Mammary epithelial cell (primary cell): ENCODE measurements at places on chromosomes 1 and 21. TPM values are rescaled to one million over a fixed set of nuclear protein-coding genes. Genes with fewer than 3 reads are reported as not detected.

DNA sequence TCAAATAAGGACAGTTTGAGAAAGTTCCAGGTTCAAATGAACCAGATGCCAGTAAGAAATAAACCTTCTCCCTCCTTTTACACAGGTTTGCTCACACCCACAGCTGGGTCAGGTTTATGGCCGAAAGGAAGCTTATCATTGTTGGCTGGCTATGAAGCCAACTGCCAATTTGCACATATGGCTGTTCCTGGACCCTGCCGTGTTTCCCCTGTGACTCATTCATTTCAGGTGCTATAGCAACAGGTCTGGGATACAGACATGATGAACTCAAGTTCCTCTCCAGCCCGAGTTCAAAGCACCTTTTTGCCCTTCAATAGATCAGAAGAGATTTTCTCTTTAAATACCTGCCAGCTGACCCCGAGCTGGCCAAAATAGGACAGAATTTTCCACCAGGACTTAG lies 134.4 kb upstream of the SMYD2 start:
- peak; percentile 63 for DNase-seq

MT1HL1 gene
- polyA plus RNA-seq = not detected

- DNase-seq = no peak
Measured at GRCh38 chr1:30477588-30477987, 245.8 kb downstream of the MATN1 start.

EPHB2 gene
- 2.4 TPM for polyA plus RNA-seq

- no peak for DNase-seq
Measured at GRCh38 chr21:46128106-46128932, 27.1 kb downstream of the FTCD start.

DNA sequence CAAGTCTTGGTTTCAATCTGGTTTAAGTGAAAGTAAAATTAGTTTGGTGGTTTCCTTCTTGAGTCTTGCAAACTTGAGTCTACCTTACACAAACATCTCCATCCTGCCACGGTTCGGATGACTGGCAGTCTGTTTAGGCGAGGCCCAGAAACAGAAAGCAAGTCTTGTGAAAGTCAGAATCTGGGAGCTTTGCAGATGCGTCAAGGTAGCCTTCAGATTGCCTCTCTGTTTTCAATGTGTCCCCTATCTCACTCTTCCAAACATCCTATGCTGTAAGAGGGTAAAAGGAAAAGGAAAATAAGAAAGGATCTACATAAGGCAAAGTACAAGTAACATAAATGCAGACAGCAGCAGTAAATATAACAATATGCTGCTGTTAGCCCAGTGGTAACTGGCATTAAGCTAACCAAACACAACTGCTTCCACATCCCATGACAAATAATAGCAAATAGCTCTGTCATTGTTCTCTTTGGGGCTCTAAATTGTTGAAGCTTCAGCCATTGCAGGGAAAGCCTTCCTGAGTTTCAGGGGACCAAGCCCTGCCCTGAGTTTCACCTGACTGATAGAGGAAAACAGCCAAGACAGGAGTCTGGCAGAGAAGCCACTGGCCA lies 26.2 kb upstream of the C1orf105 start:
- peak; percentile 48 for DNase-seq

GRCh38 chr1:204227351-204227750 lies 13.6 kb upstream of the GOLT1A start:
- no peak for DNase-seq

GRCh38 chr1:72006092-72006491 lies 276.2 kb downstream of the NEGR1 start:
- DNase-seq = no peak

GRCh38 chr1:66397192-66397591 lies 136.8 kb upstream of the SGIP1 start:
- no peak for DNase-seq

- DNase-seq = peak; percentile 60
Measured at GRCh38 chr1:153608089-153608682, 4.8 kb downstream of the S100A16 start.

DNA sequence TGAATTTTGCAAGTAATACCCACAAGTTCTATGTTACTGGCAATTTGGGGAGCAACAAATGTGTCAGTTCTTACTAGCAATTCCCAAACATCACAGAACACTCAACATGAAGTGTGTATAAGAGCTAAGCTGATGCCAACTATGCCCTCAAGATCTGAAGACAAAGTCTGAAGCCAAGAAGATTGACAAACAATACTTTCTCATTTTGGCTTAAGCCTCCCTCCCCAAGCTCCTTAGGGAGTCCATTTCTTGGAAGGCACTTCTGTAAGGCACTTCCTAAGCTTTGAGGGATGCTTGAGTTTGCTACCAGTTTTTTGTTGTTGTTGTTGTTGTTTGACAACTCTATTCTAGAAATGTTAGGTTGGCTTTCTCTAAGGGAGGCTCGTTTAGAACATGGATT lies 154.4 kb upstream of the ZNF644 start:
- no peak for DNase-seq

LCE1C gene
- 25.6 TPM for polyA plus RNA-seq

DNA sequence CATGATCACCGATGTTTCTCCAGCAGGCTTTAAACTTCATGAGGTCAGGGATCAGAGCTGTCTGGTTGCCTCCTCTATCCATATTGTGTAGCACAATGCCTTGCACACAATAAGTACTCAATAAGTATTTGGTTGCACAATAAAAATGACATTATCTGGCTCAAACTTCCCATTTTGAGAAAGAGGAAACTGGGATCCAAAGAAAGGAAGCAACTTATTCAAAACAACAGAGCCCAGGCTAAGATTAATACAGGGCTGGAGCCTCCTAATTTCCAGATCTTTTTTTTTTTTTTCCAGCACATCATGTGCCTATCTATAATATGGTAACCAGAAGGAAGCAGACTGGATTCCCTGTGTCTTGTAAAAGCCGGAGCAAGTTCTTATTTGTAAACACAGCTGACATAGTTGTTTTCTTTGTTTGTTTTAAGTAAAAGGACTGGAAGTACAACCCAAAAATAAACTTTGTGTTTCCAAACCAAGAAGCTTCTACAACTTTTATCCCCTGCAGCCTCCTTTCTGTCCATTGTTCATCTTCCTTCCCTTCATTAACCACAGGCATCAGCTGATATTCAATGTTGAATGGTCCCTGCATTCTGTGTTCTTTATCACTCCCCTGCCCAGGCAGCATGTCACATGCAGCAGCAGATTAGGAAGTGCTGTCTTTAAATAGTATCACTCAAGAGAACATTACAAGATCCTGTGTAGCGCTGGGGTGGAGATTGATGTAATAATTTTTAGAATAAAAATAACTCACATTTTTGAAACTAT lies 71.2 kb upstream of the HOOK1 start:
- DNase-seq = no peak

GRCh38 chr21:37623183-37623582 lies 256.6 kb downstream of the DYRK1A start:
- no peak for DNase-seq

- DNase-seq = no peak
Measured at GRCh38 chr1:205787287-205787916, 12.1 kb upstream of the RAB29 start.

DNA sequence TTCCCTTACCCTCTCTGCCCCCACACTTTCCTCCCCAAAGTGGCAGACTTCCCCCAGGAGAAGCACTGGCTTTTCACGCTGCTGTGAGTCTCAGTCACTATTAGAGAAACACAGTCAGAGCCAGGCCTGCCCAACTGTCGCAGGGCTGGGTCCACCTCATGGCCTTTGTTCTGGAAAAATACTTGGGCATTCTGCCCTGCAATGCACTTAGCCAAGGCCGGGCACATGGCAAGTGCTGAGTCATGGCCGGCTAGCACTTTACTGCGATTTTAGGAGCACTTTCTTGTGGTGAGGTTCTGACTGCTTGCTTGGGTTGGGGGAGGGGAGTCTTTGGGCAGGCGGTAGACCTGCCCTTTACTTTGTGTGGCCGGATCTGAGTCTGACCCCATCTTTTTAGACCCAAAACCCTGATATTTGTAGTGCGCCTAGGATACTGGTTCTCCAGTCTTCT lies 7.7 kb downstream of the EPHX1 start:
- DNase-seq = peak; percentile 75

CYP2J2 gene
- polyA plus RNA-seq = 0.92 TPM

VHLL gene
- polyA plus RNA-seq = not detected

GRCh38 chr1:97791251-97791650 lies 129.6 kb downstream of the DPYD start:
- DNase-seq = no peak

GRCh38 chr1:178101654-178102053 lies 7.8 kb downstream of the RASAL2 start:
- DNase-seq = no peak

DNA sequence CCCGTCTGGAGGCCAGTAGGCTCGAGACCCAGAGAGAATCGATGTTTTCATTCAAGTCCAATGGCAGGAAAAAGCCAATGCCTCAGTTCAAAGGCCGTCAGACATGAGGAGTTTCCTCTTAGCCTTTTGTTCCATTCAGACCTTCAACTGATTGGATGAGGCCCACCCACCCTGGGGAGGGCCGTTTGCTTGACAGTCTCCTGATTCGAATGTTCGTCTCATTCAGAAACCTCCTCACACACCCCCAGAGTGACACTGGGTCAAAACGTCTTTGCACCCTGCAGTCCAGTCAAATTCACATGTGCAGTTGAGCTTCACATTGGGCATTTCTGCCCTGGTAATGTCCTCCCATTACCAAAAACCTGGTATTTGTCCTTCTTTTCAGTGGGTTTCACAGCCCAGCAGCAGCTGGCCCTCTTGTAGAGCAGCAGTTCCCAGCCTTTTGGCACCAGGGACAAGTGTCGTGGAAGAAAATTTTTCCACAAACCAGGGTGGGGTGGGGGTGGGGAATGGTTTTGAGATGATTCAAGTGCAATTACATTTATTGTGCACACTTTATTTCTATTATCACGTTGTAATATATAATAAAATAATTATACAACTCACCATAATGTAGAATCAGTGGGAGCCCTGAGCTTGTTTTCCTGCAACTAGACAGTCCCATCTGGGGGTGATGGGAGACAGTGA lies 40.1 kb downstream of the RSPH1 start:
- no peak for DNase-seq

TMEM183A gene
- polyA plus RNA-seq = 80.8 TPM

ESPN gene
- 0.27 TPM for polyA plus RNA-seq

- no peak for DNase-seq
Measured at GRCh38 chr1:55868026-55868425, 652.9 kb upstream of the USP24 start.

DNA sequence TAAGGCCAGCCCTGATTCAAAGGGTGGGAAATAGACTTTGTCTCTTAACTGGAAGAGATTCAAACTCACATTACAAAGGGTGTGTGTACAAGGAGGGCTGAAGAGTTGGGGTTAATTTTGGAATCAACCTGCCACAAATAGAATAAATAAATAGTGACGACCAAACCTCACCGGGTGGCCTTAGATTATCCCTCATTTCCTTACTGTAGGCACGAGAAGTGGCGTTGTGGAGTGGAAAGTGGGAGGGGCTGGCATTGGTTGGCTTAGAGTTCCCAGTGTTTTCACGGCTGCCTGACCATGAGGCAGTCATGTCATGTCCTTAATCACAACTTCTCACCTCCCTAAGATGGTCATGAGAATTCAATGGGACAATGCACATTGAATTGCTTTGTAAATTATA lies 21.3 kb upstream of the RUNX1 start:
- no peak for DNase-seq

C1orf94 gene
- polyA plus RNA-seq = not detected

CR1L gene
- polyA plus RNA-seq = not detected

DNA sequence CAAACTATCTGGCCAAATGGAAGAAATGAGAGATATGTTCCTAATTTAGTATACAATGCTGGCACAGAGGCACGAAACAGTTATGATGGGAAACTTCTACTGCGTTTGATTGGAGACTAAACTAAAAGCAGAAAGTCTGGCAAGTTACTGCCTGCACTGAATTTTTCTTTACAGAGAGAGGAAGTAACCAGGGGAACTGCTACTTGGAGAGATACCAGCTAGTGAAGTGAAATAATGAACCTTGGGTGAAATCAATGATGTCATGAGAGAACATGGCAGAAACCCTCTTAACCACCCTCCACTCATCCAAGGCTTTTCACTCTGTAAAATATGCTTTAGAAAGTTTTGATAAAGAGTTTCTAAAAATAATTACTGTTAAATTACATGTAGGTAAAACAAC lies 29.3 kb downstream of the NIBAN1 start:
- DNase-seq = peak; percentile 67

DNA sequence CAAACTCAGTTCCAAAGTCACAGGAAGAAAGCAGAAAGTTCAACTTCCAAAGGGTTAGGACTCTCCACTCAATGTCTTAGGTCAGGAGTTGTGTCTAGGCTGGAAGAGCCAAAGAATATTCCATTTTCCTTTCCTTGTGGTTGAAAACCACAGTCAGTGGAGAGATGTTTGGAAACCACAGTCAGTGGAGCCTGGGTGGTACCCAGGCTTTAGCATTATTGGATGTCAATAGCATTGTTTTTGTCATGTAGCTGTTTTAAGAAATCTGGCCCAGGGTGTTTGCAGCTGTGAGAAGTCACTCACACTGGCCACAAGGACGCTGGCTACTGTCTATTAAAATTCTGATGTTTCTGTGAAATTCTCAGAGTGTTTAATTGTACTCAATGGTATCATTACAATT lies 11.7 kb downstream of the ATF3 start:
- no peak for DNase-seq

- no peak for DNase-seq
Measured at GRCh38 chr1:46820076-46820475, 21.2 kb downstream of the CYP4B1 start.

EEIG2 gene
- 2.2 TPM for polyA plus RNA-seq

- peak; percentile 32 for DNase-seq
Measured at GRCh38 chr1:183685112-183685713, 32.1 kb upstream of the APOBEC4 start.

- DNase-seq = no peak
Measured at GRCh38 chr1:212567638-212568037, 40.9 kb upstream of the ATF3 start.

- no peak for DNase-seq
Measured at GRCh38 chr1:227952374-227953021, 4.8 kb upstream of the WNT9A start.

DNA sequence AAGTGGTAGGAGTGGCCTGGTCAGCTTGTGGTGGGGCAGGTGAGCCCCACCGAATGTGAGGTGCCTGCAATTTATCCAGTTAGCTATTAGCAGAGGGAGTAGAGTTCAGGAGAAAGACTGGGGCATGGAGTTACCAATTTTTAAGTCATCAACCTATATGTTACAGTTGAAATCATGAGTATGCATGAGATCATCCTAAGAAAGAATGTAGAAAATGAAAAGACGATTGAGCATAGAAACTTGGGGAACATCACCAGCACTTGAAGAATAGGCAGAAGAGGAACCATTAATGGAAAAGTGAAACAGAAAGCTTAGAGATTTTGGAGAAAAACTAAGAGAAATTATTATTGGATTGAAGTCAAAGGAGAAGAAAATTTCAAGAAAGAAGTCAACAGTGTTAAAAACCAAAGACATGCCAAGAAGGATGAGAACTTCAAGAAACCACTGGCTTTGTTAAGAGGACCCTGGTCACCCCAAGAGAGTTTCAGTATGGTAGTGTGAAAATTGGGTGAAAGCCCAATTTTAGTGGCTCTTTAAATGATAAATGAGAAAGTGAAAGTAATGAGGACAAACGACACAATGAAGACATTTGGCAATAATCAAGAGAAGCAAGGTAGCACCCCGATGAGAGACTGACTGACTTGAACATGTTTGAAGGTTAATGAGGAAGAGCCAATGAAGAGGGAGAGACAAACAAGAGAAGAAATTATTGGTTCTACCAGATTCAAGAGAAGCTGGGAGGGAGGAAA lies 36.7 kb downstream of the DNASE2B start:
- DNase-seq = no peak

- DNase-seq = no peak
Measured at GRCh38 chr1:100931716-100932115, 35.8 kb downstream of the SLC30A7 start.

GCSAML gene
- not detected for polyA plus RNA-seq

FCRL4 gene
- not detected for polyA plus RNA-seq

GRCh38 chr1:5885471-5886139 lies 106.6 kb downstream of the NPHP4 start:
- DNase-seq = no peak
